Natural killer cell treated with Interleukin-12 subunit alpha and Interleukin-12 subunit beta and Interleukin-15 and Interleukin-18, amount 100 ng/mL, for 72 hours (primary cell): ENCODE measurements at places on chromosomes 2 and 18. TPM values are rescaled to one million over a fixed set of nuclear protein-coding genes. Genes with fewer than 3 reads are reported as not detected.
A peak's percentile ranks its signal among the peaks of the same experiment; 100 is the strongest.

- H3K27me3 ChIP-seq = no peaks in the 10 kb centered on the region
- no peaks in the 10 kb centered on the region for H3K36me3 ChIP-seq
- H3K27ac ChIP-seq = no peak overlapping the region
- H3K4me1 ChIP-seq = peaks cover 64% of the 10 kb centered on the region
Observed at GRCh38 chr18:76387608-76388007, 107.4 kb downstream of the ZNF516 start.

SPRED2 gene
- total RNA-seq = 9.8 TPM

ABCB11 gene
- 0.06 TPM for total RNA-seq

CXCR1 gene
- total RNA-seq = not detected

XPO1 gene
- 158 TPM for total RNA-seq

VAMP8 gene
- 160 TPM for total RNA-seq

DNA sequence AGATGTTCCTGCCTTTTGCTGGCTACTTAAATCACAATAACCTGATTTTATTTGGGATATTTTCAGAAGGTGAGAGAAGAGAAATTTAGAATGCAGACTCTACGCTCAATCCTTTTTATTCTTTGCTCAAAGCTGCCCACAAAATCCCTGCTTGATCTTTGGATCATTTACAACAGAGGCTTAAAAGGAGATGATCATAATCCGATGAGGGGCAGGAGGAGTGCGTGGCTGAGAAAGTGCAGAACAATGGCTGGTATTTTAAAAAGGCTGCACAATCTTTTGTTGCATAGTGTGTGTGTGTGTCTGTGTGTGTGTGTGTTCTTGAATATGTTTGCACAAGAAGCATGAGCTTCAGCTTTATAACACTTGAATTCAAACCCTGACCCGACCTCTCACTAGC lies 256.3 kb upstream of the MYT1L start:
- H3K4me3 ChIP-seq = no peak overlapping the region
- no peaks in the 10 kb centered on the region for H3K36me3 ChIP-seq
- no peak for DNase-seq
- no peak overlapping the region for H3K27ac ChIP-seq
- no peaks in the 10 kb centered on the region for H3K4me1 ChIP-seq

- no peak overlapping the region for H3K4me3 ChIP-seq
- H3K36me3 ChIP-seq = no peaks in the 10 kb centered on the region
- no peak overlapping the region for H3K27ac ChIP-seq
- no peak for DNase-seq
Observed at GRCh38 chr2:38462121-38462661, 85.1 kb upstream of the ATL2 start.

GRCh38 chr2:174027956-174028355 lies 62.8 kb upstream of the SP3 start:
- peaks cover 11% of the 10 kb centered on the region for H3K4me1 ChIP-seq
- no peak for DNase-seq
- no peak overlapping the region for H3K4me3 ChIP-seq
- no peaks in the 10 kb centered on the region for H3K27me3 ChIP-seq
- no peaks in the 10 kb centered on the region for H3K36me3 ChIP-seq

NEUROD1 gene
- total RNA-seq = not detected

- peak overlapping the region; percentile 78 for H3K4me3 ChIP-seq
- H3K4me1 ChIP-seq = peaks cover 25% of the 10 kb centered on the region
- peaks cover 56% of the 10 kb centered on the region for H3K27me3 ChIP-seq
- no peak overlapping the region for H3K27ac ChIP-seq
- peaks cover 5% of the 10 kb centered on the region for H3K36me3 ChIP-seq
Observed at GRCh38 chr18:32469190-32469651, 1.5 kb downstream of the GAREM1 start.

GRCh38 chr2:11566383-11566782 lies 32.5 kb downstream of the GREB1 start:
- H3K36me3 ChIP-seq = no peaks in the 10 kb centered on the region
- H3K4me3 ChIP-seq = no peak overlapping the region

DNA sequence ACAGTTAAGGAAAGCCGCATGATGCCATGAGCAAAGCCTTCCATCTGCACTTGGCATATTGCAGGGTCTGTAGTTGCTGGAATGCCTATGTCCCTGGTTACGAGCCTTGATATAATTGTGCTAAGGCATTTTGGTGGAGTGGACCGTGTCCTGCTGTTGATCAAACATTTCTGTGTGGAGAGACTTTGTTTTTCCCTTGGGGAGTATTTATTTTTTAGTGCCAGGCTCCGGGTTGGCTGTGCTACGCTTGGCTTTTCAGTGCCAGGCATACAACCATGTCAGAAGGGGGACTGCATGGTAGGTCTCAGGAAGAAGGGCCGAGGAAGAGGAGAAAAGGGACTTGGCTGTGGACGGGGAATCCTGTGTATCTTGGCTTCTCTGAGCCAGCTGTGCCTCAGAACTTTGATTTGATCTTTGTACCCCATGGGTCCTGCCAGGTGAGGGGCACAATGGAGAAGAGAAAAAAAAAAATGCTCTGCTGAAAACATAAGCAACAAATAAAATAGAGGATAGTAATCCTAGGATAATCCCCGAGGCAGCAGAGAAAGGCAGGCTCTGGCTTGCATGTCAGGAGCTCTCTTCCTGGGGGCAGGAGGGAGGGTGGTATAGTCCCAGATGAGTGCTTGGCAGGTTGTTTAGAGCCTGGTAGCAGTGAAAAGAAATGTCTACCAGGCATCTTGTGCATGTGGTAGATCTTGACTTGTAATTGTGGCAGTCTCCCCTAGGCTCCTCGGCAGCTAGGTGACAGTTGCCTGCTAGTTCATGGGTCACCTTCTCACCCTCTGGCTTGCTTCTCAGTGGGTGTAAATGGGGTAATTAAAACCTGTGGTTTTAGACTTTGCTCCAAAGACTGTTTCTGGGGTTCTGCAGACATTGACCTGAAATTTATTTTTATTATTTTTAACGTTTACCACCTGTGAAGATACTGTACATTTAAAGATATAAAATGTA lies 233.0 kb downstream of the NEDD4L start:
- H3K4me3 ChIP-seq = no peak overlapping the region
- DNase-seq = no peak
- no peak overlapping the region for H3K27ac ChIP-seq
- no peaks in the 10 kb centered on the region for H3K4me1 ChIP-seq
- no peaks in the 10 kb centered on the region for H3K36me3 ChIP-seq
- no peaks in the 10 kb centered on the region for H3K27me3 ChIP-seq

DNA sequence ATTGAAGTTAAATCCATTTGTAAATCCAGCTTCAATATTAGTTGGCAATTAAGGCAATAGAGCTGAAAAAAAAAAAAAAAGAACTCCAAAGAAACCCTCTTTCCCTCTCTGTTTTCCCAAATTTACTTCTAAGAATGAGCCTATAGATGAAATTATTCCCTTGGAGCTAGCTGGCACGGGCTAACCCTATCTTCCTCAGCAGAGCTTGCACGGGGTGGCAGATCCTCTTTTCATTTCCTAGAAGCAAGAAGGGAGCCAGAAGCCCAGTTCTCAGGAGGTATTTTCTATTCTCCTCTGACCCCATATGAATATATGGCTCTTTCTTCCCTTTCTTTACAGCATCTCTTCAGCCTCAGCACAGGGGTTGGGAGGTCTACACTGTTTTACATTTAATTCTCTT lies 426.0 kb downstream of the TGIF1 start:
- no peak overlapping the region for H3K4me3 ChIP-seq
- H3K4me1 ChIP-seq = peaks cover 6% of the 10 kb centered on the region
- DNase-seq = no peak
- no peaks in the 10 kb centered on the region for H3K36me3 ChIP-seq

DNA sequence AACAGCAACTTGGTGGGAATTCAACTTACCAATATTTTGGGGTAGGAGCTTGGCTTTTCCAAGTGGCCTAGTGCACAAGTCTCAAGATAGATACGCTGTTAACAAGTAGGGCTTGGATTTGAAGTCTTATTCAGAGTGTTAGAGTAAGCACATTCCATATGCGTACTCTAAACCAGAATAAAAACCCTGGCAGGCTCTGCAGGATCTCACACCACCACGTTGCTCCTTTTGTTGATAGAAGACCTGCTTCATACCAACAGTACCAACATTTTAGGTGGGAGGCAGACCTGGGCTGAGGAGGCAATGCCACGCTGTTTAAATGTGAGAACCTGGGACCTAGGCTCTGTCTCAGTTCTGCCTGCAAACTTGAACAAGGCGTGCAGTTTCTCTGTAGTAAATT lies 214.0 kb downstream of the RNF144A start:
- DNase-seq = no peak
- H3K27ac ChIP-seq = no peak overlapping the region
- H3K4me1 ChIP-seq = peaks cover 3% of the 10 kb centered on the region
- H3K36me3 ChIP-seq = no peaks in the 10 kb centered on the region
- H3K27me3 ChIP-seq = no peaks in the 10 kb centered on the region

GRCh38 chr2:46023165-46023854 lies 273.9 kb upstream of the EPAS1 start:
- no peaks in the 10 kb centered on the region for H3K27me3 ChIP-seq
- peaks cover 14% of the 10 kb centered on the region for H3K36me3 ChIP-seq
- H3K4me1 ChIP-seq = peaks cover 2% of the 10 kb centered on the region
- H3K27ac ChIP-seq = peak overlapping the region; percentile 78
- DNase-seq = no peak
